ENCODE measurements at places on chromosomes 5 and 9.

DNA sequence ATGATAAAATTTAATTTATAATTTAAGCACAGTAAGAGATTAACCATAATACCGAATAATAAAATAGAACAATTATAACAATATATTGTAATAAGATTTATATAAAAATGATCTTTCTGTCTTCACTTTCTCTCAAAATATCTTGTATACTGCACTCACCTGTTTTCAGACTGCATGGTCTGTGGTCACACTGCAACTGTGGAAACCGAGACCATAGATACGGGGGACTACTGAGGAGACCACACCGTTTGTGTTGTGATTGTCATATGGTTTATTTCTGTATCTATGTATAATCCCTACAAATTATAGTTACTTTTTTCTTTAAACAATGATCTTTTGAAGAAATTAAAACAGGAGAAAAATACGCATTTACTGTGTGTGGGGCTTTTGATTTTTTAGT is 78.8 kb upstream of the TNFAIP8 start:
- DNase-seq: no peak

- no peak for DNase-seq
These were observed 12.7 kb downstream of the DUSP1 start for GRCh38 chr5:172758077-172758833.

GRCh38 chr9:5186416-5187169 is 1.2 kb upstream of the INSL6 start:
- peak; percentile 9 for DNase-seq

DNA sequence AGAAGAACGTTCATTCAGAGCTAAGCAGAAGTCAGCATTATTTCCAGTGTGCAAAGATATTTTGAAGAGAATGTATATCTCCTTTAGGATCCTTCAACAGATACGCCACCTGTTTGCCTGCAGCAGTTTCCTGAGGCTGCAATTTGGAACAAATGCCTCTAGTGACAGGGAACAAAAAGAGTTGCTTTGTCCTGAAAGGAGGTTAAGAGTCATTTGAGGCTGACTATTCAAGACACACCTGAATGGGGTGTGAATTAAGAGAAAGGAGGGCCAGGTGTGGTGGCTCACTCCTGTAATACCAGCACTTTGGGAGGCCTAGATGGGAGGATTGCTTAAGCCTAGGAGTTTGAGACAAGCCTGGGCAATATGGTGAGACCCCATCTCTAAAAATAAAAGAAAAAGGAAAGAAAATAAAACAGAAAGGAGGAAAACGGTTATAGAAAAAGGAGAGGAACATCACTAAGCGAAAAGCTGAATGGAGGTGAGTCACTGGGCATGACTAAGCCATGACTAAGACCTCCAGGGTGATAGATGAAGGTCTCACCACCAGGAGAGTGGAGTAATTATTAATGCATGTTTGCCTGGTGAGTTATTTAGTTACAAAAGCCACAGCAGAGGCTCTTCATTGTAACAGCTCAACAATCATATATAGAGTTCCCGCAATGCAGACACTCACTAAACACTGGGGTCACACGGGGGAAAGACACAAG is 255.2 kb upstream of the TNC start:
- DNase-seq: peak; percentile 73

DNA sequence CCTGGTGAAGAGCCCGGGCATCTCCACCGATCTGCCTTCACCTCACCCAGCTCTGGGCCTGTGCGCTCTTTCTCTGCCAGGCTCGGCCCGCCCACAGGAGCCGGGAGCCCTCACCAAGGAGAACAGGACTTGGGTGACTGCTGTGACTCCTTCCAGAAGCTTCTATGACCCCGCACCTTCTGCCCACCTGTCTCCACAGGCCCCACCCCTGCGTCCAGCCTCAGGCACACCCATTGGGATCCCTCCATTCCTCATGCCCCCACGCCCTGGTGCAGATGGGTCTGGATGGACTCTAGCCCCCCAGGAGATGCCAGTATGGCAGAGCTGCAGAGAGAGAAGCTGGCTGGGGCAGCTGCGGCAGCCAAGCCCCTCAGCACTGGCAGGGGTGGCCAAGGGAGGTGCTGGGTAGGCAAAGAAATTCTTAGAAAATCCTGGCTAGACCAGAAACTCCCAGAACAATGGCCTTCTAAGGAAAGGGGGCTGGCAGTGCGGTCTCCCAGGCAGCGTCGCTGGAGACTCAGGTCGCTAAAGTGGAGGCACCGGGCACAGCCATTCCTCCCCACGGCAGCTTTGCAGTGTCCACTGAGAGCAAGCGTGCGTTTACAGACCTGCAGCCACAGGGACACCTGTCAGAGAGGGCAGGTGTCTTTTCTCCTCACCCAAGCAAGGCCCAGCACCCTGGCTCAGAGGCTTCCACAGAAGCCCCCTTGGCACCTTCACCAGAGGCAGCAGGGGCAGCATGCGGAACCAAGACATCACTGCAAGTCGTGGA is 17.3 kb downstream of the LPCAT1 start:
- DNase-seq: no peak

- no peak for DNase-seq
These were observed 69.9 kb upstream of the NAA35 start for GRCh38 chr9:85871008-85871407.

DNA sequence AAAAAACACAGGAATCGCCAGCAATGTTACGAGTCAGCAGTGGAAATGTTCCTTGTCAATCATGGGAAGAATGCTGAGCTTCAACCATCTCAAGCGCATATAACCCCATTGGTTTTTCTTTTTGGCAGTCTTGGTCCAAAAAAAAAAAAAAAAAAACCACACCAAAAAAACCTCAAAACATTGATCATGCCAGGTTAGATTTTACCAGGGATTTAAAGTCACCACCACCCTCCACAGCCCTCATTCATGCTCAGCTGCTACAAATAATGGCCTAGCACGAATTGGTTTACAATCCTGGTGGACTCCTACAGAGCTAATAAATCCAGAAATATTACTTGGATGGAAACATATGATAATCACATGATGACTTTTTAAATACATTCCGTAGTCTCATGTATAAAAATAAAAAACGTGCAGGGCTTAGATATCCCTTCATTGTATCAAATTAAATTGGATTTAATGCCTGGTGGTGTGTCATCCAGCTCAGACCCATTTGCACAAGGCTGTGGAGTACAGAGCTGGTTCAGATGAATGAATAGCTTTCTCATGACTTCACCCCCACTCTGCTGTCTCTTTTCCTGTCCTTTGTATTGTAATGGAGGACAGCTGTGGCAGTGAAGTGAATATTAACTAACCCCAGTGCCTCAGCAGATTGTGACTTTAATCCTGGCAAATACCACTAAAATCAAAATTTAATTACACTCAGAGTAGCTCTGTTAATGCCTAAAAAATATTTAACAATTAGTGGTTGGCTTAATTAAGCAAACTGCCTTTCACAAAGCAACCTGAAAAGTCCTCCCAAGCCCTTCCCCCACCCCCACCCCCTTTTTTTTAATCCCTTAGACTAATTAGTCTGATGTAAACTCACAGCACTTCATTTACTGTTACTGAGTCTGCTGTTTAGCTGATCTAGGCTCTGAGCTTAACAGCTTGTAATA is 626.5 kb upstream of the ZNF608 start:
- DNase-seq: no peak

All from keratinocyte (primary cell).